ENCODE measurements at places on chromosomes 13 and 19.

- no peak for DNase-seq
These were observed 54.0 kb downstream of the SPATA13 start for GRCh38 chr13:24214528-24214927.

GRCh38 chr19:4295972-4296771 lies 6.0 kb downstream of the TMIGD2 start:
- no peak for DNase-seq

DNA sequence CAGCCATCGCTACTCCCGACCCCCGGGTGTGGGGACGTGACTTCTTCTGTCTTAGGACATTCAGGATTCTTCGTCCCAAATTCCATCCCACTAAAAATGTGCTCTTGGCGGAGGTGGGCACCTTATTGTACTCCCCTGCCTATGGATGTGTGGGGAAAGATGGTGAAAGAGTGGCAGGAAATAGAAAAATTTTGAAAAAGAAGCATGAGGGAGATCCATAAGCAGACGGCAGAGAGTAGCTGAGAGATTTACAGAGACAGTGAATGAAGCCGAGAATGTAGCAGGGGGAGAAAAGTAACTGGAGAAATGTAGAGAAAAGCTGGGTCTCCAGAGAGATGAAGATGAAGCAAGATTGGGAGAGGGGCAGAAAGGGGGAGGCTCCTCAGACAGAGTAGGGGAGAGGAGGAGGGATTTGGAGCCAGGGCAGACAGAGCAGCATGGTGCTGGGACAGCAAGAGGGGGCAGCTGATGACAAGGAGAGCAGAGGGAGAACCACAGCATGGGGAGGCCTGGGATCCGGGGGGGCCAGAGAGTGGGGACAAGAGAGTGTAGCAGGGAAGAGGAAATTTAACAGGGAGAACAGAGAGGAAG lies 843 bp downstream of the ZNF610 start:
- no peak for DNase-seq

GRCh38 chr19:10861103-10861651 lies 10.2 kb upstream of the CARM1 start:
- DNase-seq = no peak

DNA sequence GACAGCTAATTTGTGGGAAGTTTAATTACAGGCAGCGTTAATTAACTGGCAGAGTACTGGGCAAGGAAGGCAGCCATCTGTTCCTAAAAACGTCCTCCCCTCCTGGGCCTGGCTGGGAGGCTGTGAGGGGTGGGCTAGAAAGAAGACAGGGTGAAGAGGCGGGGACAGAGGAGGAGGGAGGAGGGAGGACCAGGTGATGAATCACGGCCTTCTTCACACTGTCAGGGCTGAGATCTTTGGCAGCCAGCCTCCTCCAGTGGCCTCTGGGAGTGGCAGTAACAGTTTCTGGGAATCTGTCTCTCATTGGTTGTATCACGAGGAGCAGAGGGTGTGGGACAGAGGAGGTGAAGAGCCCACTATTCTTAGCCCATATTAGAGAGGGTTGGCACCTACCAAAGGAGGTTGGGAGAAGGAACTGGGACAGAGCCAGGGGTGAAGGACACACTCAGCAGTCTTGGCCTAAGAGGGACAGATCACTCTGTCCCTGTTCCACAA lies 9.6 kb upstream of the ZNRF4 start:
- no peak for DNase-seq

DNA sequence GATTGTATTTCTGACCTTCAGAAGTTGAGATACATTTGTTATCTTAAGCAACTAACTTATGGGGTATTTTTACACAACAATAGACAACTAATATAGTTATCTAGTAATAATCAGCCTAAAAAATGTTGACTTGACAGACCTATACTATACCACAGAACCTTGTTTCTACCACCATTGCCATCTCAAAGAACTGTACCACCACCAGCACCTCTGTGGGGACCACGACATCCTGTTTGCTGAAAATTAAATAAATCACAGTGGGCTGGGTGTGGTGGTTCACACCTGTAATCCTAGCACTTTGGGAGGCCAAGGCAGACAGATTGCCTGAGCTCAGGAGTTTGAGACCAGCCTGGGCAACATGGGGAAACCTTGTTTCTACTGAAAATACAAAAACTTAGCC lies 24.0 kb downstream of the TSKS start:
- DNase-seq = no peak

DNA sequence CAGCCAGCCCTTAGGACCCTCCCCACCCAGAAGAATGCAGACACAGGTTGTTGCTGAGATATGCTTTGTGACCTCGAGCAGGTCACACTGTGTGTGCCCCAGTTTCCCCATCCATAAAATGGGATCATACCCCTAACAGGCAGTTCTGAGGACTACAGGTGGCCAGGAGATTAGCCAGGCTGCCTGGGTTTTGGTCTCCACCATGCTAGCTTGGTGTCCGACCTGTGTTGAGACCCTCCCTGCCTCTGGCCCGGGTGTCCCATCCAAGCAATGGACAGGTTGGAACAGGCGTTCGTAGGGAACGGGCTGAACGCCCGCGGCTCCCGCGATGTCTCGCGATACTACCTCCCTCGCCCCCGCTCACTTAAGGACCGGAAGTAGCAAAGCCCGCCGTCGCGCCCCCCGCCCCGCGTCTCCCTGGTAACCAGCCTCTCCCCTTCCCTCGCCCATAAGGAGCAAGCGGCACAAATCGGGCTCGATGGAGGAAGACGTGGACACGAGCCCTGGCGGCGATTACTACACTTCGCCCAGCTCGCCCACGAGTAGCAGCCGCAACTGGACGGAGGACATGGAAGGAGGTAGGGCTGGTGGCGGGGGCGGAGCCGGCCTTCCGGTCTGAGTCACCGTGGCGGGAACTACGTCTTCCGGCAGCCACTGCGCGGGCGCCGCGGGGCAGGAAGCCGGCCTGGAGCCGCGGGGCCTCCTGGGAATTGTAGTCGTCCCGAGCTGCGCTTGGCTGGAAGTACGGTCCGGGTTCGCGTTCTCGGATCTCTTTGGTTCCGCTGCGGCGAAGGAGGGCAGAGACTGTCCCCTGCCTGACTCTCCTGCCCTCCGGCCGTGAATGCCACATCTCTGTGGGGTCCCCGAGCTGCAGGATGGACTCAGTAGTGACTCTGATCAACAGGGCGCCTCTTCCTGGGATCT lies 45.4 kb downstream of the SMIM24 start:
- DNase-seq = peak; percentile 90

- DNase-seq = no peak
These were observed 822 bp upstream of the PTPRS start for GRCh38 chr19:5341448-5341820.

- DNase-seq = no peak
These were observed 5.2 kb downstream of the TNFSF13B start for GRCh38 chr13:108274718-108275117.

DNA sequence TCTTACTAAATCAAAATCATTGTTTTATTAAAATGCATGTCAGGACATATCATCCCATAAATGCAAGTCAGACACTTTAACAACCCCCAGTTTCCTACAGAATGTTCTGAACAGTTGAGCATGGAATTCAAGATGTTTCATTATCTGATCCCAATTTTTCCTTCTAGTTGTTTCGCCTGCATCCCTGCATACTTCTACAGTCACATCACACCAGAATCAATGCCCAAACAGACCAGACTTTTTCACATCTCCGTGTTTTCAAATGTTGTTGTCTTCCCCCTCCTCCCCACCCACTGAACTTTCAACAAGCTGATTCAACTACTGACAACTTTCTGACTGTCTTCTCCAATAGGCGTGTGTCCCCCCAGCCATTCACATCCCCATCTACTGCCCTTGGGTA lies 48.6 kb downstream of the LHFPL6 start:
- no peak for DNase-seq

GRCh38 chr13:31843044-31843443 lies 103.7 kb downstream of the RXFP2 start:
- no peak for DNase-seq

GRCh38 chr13:105200181-105200580 lies 1335.3 kb downstream of the EFNB2 start:
- DNase-seq = no peak

GRCh38 chr13:21550918-21551317 lies 53.1 kb downstream of the MICU2 start:
- DNase-seq = no peak

GRCh38 chr19:47124937-47125668 lies 5.5 kb upstream of the SAE1 start:
- no peak for DNase-seq

DNA sequence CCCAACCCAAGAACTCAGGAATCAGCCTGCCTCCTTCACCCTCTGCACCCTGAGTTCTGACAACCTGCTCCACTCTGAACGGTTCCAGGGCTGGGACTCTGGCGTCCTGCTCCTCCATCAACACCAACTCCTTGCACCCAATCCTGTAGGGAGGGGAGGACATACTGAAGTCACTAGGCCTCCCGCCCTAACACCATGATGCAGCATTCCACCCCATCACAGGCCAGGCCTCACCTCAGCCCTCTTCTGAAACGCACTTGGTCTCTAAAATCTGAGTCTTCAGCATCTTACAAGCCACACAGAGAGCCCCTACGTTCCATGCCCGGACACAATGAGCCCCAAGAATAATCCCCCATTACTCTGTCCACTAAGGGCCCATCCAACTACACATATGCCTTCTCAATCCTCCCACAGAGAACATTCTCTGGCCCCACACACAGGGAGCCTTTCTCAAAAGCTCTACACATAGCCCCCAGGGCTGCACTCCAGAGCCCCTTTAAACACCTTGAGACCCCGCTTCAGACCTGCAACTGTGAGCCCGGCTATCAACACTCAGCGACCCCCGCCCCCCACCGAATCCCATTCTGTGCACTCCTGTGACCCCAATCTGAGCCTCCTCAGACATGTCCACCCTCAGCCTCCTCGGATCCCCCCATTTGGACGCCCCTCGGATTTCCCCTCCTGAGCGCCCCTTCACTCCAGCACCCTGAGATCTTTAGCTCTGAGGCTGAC lies 567 bp downstream of the ALKBH6 start:
- DNase-seq = no peak
